SHP77 (cell line): ENCODE measurements at places on chromosomes 5 and 9.

GRCh38 chr9:4381744-4382143 lies 81.9 kb upstream of the GLIS3 start:
- DNase-seq, result no peak

DNA sequence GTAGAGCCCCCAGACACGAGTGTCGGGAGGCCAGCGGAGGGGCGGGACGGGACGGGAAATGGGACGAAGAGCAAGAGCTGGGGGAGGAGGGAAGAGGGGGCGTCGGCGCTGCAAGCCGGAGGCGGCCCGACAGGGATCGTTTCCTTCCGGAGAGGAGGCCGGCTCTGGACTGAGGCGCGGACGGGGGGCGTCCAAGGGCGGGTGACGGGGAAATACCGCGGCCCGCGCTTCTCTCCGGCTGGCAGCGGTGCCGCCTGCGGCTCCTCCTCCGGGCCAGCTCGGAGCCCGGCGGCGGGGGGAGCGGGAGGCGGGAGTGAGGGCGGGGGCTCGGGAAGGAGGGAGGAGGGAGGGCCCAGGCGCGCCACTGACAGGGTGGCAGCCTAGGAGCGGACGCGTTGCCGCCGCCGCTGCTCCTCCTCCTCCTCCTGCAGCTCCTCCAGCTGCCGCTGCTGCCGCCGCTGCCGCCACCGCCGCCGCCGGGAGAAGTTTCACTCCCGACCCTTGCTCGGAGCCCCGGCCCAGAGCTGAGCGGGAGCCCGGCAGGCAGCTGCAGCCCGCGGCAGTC lies at the start of gene CHSY3:
Gene CHSY3, plus strand, starts transcription at position 364 of the 565 bp plus-strand sequence.
- DNase-seq, result no peak

GRCh38 chr9:89550346-89550927 lies 52.5 kb upstream of the SEMA4D start:
- DNase-seq, result no peak

DNA sequence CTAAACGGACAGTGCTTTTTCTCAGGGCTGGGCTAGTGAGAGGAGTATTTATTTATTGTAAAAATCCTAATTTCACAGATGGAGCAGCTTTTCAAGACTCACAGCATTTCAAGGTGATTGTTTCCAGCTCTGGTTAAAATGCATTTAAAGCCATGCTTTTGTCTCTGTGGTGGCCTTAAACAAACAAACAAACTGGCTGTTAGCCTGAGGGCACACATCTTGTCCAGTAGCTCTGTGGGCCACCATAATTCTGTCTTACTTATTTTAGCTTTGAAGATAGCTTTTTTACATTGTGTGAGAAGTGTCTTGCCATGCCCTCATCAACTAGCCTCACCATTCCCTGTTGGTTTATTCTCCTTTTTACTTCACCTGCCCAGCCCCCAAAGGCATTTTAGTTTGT lies 218.2 kb downstream of the PSAT1 start:
- no peak for DNase-seq

GRCh38 chr5:107431536-107431935 lies 239.2 kb downstream of the EFNA5 start:
- DNase-seq, result no peak

DNA sequence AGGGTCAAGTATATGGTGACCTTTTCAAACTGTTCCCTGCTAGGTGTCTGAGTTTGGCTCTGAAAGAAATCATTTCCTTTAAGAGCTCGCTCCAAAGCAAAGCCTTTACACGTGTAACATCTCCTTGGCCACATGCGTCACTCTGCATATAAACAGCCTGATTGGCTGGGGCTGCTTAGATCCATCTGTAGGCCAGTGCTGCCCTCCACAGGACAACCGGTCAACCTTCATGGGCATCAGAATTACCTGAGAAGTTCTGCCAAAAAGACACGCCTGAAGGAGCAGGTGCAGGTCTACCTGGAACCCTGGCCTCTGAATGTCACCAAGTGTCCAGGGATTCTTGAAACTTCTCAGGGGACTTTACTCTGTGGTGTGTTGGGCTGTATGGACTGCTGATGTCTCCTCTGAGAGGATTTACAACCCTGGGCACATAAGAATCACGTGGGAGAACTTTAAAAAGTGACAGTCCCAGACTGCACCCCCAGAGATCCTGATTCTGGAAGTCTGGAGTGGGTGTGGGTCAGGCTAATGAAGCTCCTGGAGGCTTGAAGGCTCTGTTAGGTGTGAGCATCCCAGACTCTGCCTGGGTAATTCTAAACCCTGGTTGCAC lies 497.6 kb downstream of the GADD45G start:
- DNase-seq, result peak; percentile 94

DNA sequence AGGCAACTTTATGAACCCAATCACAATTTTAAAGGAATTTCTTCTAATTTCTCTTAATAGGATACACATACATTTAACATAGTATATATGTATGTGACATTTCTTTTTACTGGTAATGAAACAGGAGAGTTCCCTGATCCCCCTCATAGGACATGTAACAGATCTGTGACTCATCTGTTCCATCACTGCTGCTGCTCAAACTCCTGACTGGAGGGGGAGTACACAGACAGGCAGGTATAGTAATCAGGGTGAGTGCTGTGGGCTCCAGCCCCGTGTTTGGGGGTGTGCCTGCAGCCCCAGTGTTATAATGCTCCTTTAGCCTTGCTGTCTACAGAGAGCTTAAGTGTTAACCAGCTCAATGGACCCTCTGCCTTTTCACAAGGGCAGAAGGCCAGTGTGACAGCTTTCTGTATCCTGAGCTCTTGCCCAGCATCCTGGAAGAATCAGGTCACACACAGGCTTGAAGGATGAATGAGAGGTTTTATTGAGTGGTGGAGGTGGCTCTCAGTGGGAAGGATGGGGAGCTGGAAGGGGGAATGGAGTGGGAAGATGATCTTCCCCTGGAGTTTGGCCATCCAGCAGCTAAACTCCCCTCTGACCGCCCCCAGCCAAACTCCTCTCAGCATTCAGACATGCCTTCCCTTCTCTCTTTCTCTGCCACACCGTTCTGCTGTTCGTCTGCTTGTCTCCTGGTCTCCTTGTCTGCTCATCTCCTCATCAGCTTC lies 161.3 kb downstream of the ZNF608 start:
- no peak for DNase-seq

GRCh38 chr5:128632264-128632663 lies 94.2 kb upstream of the FBN2 start:
- no peak for DNase-seq

- DNase-seq, result no peak
Measured at GRCh38 chr5:66974256-66974655, 222.3 kb downstream of the CD180 start.

GRCh38 chr5:131610198-131611063 lies 24.6 kb downstream of the RAPGEF6 start:
- no peak for DNase-seq

- no peak for DNase-seq
Measured at GRCh38 chr9:120846251-120846889, 3.6 kb upstream of the PSMD5 start.

DNA sequence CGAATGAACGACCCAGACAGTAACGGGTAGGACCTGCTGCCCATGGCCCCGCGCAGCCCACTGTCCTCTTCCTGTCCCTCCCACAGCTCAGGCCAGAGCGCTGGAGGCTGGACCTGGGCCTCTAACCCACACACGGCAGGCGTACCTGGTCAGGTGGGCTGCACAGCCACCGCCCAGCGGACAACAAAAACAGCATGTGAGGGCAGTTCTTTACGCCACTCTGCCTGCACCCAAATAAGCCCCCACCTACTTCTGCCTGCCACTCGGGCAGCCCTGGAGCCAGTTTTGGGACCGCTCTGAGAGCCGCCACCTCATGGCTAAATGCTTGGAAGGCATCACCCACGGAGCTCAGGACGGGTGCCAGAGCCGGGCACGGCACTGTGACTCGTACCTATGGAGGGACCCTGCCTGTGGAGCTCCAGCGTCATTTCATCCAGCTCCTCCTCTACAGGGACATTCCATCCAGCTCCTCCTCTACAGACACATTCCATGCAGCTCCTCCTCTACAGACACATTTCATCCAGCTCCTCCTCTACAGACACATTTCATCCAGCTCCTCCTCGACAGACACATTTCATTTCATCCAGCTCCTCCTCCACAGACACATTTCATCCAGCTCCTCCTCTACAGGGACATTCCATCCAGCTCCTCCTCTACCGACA lies 18.9 kb downstream of the CLPTM1L start:
- no peak for DNase-seq

DNA sequence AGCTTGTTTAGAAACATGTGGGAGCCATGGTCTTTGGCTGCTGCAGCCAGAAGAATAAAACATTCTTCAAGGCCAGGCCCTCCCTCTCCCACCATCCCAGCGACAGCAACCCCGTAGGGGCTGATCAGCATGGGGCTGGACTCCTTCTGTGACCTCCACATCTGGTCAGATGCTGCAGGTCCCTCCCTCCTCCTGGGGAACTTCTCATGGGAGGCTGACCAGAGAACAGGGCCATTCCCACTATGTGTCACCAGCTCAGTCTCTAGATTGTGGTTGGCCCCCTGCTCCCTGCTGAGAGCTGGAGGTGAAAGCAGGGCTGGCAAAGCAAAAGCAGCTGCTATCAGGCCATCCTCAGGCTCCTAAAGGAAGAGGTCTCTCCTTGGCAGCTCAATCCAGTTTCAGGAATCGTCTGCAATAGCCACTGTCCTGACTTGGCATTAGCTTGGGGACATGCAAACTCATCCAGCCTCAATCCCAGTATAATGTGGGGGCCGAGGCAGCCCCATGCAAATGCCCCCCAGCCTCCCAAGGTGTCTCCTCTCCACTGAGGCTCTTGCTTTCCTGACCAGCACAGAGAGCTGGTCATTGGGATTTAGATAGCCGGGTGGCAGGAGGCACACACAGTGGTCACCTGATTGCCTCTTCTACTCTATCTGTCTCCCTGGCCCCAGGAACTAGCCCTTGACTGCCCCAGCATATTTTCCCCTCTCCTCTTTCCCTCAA lies 81.5 kb downstream of the NRG2 start:
- DNase-seq, result no peak

GRCh38 chr5:139186752-139187326 lies 11.3 kb downstream of the SIL1 start:
- DNase-seq, result no peak

DNA sequence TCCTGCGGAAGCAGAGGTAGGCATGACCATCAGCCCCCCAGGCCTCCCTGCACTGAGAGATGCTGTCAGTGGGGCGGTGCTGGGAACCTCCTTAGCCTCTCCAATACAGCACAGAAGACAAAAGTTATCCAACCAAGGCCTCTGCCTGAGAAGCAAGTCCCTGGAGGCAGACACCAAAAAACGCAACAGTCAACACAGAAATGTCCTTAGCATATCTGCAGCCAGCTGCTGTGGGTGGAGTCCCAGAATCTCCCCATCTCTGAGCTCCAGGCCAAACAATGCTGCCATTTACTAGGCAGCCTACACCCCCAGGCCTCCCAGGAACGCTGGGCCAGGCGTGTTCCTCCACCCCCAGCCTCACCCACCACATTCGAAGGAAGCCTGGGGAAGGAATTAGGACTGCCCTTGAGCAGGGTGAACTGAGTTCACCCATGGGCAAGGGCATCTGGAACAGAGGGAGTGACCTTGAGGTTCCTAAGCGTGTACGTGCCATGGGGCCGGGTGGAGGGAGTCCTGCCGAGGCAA lies 43.7 kb downstream of the STK10 start:
- no peak for DNase-seq

DNA sequence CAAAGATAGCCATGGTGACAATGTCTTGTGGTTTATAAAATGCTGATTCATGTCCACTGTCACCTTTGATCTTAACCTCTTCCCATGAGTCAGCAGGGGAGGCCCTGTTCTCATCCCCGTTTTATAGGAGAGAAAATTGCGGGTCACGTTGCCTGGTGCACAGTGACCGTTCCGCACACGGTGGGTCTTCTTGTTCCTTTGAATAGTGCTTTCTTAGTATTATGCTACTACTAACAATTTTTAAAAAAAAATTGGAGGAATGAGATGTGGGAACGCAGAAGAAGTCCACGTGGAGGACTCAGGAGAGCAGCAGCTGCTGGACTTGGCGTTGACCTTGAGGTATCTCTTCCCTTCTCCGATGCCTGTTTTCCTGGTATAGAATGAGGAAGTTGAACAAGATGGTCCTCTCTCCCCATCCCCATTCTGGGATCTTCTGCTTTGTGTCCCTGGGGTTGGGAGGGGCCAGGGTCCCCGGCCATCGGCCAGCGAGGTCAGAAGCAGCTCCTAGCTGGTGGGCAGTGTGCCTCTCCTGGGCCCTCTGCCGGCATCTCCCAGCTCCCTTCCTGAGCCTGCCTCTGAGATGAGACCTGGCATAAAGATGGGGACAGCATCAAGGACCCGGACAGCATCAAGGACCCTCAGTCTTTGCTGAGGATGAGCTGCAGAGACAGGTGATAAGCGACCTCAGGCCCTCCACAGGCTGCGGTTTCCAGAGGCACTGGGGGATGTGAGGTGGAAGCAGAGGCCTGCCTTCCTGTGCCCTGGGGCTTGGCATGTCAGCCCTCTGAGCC lies 143.9 kb downstream of the C9orf50 start:
- DNase-seq, result no peak

GRCh38 chr5:34667705-34668104 lies 11.6 kb downstream of the RAI14 start:
- DNase-seq, result no peak

DNA sequence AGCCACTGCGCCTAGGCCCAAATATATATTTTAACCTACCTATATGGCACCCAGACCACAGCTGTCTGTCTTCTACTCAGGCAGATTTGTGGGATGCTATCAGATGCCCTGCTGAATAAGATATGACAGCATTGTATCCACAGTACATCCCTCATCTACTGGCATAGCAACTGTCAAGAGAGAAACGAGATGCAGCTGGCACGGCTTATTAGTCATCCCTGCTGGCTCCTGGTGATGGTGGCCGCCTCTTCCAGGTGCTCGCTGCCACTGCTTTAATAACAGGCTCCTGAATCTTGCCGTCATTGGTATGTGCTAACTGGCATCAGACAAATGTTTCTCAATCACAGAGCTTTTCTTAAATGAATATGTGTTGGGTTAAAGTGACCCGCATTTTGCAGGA lies 34.0 kb downstream of the B4GALT1 start:
- peak; percentile 63 for DNase-seq

GRCh38 chr5:116953251-116953930 lies 378.8 kb upstream of the SEMA6A start:
- DNase-seq, result no peak

- DNase-seq, result no peak
Measured at GRCh38 chr5:1329111-1329579, 15.8 kb downstream of the CLPTM1L start.

DNA sequence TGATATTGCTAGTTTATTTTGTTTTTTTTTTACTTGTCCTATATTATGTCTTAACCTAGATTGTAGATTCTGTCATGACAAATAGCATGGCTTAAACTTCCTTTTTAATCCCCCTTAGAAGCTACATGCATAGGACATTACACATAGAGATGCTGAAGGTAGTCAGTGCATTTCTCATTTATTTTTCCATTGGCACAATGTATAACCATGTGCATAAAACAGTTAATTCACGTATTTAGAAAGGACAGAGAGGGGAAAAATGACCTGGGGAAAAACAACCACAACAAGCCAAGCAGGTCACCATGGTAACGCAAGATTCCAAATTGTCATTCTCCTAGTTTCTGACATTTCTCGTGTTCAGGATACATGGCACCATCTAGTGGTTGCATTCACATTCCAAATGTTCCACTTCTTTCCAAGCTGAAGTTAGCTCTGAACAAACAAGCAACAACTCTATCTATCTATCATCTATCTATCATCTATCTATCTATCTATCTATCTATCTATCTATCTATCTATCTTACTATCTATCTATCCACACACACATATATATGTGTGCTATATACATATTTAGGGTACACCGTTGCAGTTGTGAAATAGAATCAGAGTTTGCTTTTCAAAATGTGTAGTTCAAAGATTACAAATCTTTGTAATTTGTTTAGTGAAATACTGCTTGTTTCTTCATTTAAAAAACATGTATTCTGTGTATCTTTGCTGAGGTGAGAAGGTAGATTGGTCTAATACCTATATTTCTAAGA lies 487.2 kb upstream of the ST8SIA4 start:
- peak; percentile 60 for DNase-seq
